ENCODE measurements at places on chromosomes 4 and X. TPM values are rescaled to one million over a fixed set of nuclear protein-coding genes. Genes with fewer than 3 reads are reported as not detected.

DNA sequence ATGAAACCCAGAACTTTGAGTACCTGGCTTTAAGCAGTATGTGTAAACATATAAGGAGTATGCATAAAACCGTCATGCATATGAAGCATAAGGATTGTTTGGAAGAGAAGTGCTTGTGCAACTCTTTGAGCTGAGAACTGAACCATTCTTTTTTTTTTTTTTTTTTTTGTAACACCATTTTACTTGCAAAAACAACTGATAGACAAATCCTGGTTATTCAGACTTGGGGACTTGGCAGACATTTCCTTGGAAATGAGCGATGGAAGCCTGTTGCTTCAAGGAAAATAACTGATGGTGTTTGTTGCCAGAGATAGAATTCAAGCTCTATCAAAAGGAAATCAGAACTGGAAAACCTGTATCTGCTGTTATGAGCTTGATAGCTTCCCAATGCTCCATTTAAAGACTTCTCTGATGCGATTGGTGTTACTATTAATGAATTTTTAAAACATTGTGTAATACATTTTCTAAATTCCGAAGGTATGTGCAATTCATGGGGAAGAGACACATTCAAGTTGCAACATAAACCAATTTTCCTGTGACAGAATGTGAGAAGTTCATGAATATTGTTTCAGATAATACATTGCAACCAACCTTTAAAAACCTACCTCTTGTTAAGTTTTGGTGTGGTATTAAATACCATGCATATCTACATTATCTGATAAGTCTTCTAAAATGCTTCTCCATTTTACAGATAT is 47.0 kb upstream of the FAT1 start:
- no peaks in the 10 kb centered on the region for H3K27me3 ChIP-seq
- DNase-seq, result no peak
- no peak overlapping the region for H3K4me3 ChIP-seq

DNA sequence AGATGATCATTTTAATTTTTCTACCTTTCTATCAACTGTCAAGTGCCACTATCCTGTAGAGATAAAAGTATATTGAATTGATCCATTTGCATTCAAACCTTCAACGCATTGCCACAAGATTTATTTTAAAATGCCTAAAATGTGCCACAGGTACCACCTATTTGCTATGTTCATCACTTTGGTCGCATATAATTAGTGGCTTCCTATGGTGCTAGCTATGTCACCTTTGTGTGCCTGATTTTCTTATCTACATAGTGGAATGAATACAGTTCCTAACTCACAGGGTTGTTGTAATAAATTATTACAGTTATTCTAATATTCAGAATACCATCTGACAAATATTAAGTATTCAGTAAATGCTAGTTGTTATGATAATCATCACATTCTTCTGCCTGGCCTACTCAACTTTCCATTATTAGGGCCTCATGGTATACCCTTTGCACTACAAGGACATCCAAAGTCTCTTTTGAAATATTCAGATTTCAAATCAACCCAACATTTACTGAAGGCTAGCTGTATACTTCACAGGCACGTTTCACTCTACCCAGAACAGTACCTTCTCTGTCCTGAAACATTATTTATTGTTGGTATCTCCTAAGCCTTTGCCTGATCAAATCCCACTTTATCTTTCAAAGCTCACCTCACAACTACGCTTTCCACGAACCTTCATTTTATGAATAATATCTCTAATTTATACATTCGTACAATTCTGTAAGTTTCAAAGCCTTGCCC is 62.4 kb downstream of the ANXA10 start:
- no peak for DNase-seq
- no peak overlapping the region for H3K4me3 ChIP-seq
- no peaks in the 10 kb centered on the region for H3K4me1 ChIP-seq
- no peaks in the 10 kb centered on the region for H3K36me3 ChIP-seq

DNA sequence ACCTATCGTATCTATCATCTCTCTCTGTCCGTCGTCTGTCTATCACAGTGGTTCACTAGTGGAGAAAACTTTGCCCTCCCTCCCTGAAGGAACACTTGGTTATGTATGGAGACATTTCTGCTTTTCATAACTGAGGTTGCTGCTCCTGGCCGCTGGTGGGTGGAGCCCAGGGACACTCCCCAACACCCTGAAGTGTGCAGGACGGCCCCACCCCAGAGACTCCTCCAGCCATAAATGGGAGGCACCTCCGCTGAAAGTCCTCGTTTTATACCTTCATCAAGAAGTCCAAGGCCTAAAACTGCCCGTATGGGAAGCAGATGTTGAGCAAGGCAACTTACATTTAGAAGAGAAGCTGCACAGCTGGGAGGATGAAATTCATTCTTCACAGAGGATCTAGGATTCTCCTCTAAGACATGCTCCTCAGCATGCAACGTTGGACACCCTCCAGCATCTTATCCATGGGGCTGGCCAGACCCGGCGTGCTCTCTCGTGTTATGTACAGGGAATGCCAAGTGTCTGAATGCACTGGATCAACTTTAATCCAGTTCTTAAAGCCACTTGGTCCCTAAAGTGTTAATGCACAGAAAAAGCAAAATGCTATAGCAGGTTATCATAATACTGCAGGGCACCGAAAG is 43.5 kb downstream of the PRKX start:
- no peak overlapping the region for H3K27ac ChIP-seq
- H3K4me1 ChIP-seq, result no peaks in the 10 kb centered on the region
- no peaks in the 10 kb centered on the region for H3K27me3 ChIP-seq

DNA sequence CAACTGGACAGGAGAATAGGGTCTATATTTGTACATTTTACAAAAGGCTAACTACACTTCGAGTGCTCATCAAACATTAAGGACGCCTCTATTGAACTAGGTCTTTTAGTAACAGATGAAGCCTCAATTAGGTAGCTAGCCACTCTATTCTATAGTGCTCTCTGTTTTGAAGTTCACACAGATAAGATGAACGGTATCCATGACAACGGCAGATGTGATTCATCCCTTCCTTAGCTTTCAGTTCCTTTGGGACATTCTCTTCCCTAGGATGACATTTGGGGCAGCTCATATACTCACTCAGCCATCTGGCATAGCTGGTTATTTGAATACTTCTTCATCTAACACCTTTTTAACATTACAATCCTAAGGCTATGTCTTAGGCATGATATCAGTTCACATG is 62.4 kb upstream of the WDFY3 start:
- H3K4me1 ChIP-seq, result no peaks in the 10 kb centered on the region
- no peak overlapping the region for H3K27ac ChIP-seq
- H3K27me3 ChIP-seq, result no peaks in the 10 kb centered on the region
- no peaks in the 10 kb centered on the region for H3K36me3 ChIP-seq
- no peak for DNase-seq

GRCh38 chr4:76856243-76857073 is 41.5 kb downstream of the SOWAHB start:
- H3K36me3 ChIP-seq, result no peaks in the 10 kb centered on the region
- no peak for DNase-seq
- peaks cover 5% of the 10 kb centered on the region for H3K4me1 ChIP-seq
- H3K27me3 ChIP-seq, result no peaks in the 10 kb centered on the region
- H3K4me3 ChIP-seq, result no peak overlapping the region
- no peak overlapping the region for H3K27ac ChIP-seq

- no peaks in the 10 kb centered on the region for H3K36me3 ChIP-seq
- H3K27ac ChIP-seq, result no peak overlapping the region
These were observed 615.1 kb downstream of the CENPC start for GRCh38 chr4:66930206-66930605.

DNA sequence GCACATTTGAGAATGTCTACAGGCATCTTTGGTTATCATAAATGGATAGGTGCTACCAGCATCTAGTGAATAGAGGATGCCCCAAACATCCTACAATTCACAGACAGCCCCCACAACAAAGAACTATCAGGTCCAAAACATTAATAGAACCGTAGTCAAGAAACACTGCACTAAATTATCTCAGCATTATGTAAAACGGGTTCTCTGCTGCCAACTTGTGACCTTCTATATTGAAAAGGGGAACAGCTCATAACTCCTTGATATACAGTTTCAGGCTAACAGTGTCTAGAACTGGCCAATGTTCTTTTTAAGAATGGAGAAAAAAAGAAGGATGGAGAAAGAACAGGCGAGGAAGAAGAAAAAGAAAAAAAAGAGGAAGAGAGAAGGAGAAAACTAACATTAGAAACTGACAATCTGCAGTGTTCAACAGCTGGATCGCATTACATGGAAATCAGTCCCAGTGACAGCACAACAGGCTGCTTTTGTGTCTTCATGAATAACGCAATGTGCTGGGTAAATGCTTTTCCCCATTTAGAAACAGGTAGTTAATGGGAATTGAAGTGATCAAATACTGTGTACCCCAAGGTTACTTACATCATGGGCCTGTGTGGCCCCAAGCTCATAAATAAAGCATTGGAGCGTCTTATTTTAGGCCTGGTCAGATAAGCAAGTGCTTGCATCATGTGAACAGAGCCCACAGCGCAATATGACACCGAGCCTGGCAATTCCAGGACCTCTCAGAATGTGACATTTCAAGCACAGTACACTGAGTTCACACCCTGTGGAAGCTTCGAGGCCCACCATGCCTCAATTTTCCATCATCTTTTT is 339.5 kb downstream of the DHX15 start:
- DNase-seq, result no peak
- no peak overlapping the region for H3K27ac ChIP-seq
- H3K36me3 ChIP-seq, result no peaks in the 10 kb centered on the region
- no peaks in the 10 kb centered on the region for H3K4me1 ChIP-seq
- no peak overlapping the region for H3K4me3 ChIP-seq

DNA sequence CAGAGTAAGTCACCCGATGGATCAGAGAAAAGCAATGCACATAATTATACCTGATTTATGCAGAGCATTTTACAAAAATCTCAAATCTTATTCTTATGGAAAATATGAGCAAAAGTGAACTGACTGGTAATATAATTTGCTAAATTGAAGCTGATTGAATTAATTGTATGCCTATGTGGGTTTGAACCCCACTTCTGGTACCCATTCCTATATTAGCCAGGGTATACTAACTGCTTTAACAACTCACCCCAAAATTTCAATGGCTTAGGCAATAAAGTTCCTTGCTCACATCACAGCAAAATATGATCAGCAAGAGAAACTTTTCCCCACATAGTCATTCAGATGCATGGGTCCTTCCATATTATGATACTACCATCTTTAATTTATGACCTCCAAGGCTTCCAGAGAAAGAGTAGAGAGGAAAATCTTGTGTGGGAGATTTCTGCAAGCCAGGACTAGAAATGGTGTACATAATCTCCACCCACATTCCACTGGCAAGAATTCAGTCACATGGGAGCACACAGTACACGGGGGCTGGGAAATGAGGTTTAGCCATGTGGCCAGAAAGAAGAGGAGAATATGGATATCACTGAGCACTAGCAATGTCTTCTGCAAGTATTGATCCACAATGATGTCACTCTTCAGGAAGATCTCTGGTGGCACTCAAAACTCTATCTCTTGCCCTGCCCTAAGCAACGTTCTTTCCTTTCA is 640.7 kb downstream of the BCOR start:
- H3K4me3 ChIP-seq, result no peak overlapping the region
- H3K27ac ChIP-seq, result no peak overlapping the region
- H3K4me1 ChIP-seq, result no peaks in the 10 kb centered on the region
- no peaks in the 10 kb centered on the region for H3K36me3 ChIP-seq

- H3K4me3 ChIP-seq, result no peak overlapping the region
- peaks cover 63% of the 10 kb centered on the region for H3K27me3 ChIP-seq
- no peaks in the 10 kb centered on the region for H3K4me1 ChIP-seq
- no peak for DNase-seq
- no peak overlapping the region for H3K27ac ChIP-seq
These were observed 10.5 kb downstream of the MSX1 start for GRCh38 chr4:4869731-4870571.

GRCh38 chr4:5447755-5448154 is 260.6 kb downstream of the EVC2 start:
- no peak overlapping the region for H3K4me3 ChIP-seq
- H3K4me1 ChIP-seq, result no peaks in the 10 kb centered on the region
- no peaks in the 10 kb centered on the region for H3K27me3 ChIP-seq
- DNase-seq, result no peak
- no peaks in the 10 kb centered on the region for H3K36me3 ChIP-seq

GRCh38 chr4:41221850-41222645 is 7.7 kb upstream of the APBB2 start:
- no peaks in the 10 kb centered on the region for H3K36me3 ChIP-seq
- no peak overlapping the region for H3K27ac ChIP-seq
- H3K27me3 ChIP-seq, result no peaks in the 10 kb centered on the region
- DNase-seq, result no peak
- H3K4me3 ChIP-seq, result no peak overlapping the region
- H3K4me1 ChIP-seq, result no peaks in the 10 kb centered on the region

GRCh38 chrX:21610168-21610567 is 48.0 kb downstream of the KLHL34 start:
- H3K36me3 ChIP-seq, result no peaks in the 10 kb centered on the region
- H3K27ac ChIP-seq, result no peak overlapping the region
- no peaks in the 10 kb centered on the region for H3K27me3 ChIP-seq
- H3K4me3 ChIP-seq, result no peak overlapping the region
- no peak for DNase-seq

- no peaks in the 10 kb centered on the region for H3K27me3 ChIP-seq
- no peaks in the 10 kb centered on the region for H3K36me3 ChIP-seq
- no peak overlapping the region for H3K27ac ChIP-seq
- H3K4me1 ChIP-seq, result no peaks in the 10 kb centered on the region
- peak; percentile 6 for DNase-seq
These were observed 29.4 kb upstream of the OPHN1 start for GRCh38 chrX:68462653-68463052.

GRCh38 chrX:69139516-69139915 is 25.7 kb downstream of the PJA1 start:
- no peaks in the 10 kb centered on the region for H3K4me1 ChIP-seq
- no peaks in the 10 kb centered on the region for H3K36me3 ChIP-seq
- no peak for DNase-seq
- no peak overlapping the region for H3K27ac ChIP-seq
- H3K27me3 ChIP-seq, result no peaks in the 10 kb centered on the region
- no peak overlapping the region for H3K4me3 ChIP-seq

GRCh38 chrX:82362550-82362949 is 1145.5 kb upstream of the POU3F4 start:
- no peaks in the 10 kb centered on the region for H3K27me3 ChIP-seq
- no peaks in the 10 kb centered on the region for H3K4me1 ChIP-seq
- no peaks in the 10 kb centered on the region for H3K36me3 ChIP-seq

GRCh38 chrX:85993539-85994197 is 53.7 kb downstream of the CHM start:
- H3K27me3 ChIP-seq, result no peaks in the 10 kb centered on the region
- no peak overlapping the region for H3K27ac ChIP-seq
- no peaks in the 10 kb centered on the region for H3K36me3 ChIP-seq
- H3K4me1 ChIP-seq, result no peaks in the 10 kb centered on the region
- no peak for DNase-seq
- H3K4me3 ChIP-seq, result no peak overlapping the region

NKX3-2 gene
- total RNA-seq, result not detected

HTN3 gene
- not detected for total RNA-seq

TFE3 gene
- 88.4 TPM for total RNA-seq

ADH1C gene
- total RNA-seq, result 1.7 TPM

GLRB gene
- 2.6 TPM for total RNA-seq

SLC9B2 gene
- 8.7 TPM for total RNA-seq

RRH gene
- 0.27 TPM for total RNA-seq
